ENCODE measurements at places on chromosomes 13 and 19.

DNA sequence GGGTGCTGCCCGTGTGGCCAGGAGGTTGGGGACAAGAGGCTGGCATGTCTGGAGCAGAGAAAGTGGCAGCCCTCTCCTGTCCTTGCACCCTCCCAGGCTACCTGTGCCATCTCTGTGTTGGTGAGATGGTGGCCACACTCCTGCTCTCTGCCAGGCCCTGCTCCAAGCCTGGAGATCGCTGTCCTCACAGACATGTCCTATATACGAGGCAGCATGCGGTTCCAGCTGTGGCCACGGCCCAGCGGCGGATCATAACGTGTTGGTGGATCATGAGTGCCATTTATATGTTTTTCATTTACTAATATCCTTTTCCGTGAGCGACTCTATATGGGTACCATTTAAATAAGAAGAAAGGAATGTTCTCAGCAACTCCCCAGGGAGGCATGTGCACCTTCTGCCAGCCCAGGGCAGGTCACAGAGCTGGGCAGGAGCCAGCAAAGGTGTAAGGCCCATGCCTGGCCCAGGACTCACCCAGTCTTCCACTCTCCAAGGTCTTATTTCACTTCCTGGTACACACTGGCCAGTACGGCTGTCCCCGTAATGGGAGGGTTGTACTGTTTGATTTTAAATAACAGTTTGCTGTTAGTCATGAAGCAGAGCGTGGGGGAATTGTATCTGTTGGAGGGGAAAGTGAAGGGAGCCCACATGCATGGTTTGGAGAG lies 47.2 kb upstream of the LDLR start:
- no peak for DNase-seq

DNA sequence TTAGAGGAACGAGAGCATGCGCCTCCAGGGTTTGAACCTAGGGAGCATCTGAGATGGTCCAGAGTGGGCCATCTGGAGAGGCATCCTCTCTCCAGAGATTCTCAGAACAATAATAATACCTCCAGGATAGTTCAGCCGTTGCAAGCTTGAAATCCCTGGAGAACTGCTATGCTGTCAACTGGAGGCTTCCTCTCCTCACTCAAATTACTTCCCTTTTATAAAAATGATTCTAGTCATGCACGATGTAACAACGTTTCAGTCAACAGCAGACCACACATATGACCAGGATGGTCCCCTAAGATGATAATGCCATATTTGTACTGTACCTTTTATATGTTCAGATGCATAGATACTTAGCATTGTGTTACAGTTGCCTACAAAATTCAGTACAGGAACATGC lies 108.7 kb downstream of the SHISA2 start:
- DNase-seq: no peak

DNA sequence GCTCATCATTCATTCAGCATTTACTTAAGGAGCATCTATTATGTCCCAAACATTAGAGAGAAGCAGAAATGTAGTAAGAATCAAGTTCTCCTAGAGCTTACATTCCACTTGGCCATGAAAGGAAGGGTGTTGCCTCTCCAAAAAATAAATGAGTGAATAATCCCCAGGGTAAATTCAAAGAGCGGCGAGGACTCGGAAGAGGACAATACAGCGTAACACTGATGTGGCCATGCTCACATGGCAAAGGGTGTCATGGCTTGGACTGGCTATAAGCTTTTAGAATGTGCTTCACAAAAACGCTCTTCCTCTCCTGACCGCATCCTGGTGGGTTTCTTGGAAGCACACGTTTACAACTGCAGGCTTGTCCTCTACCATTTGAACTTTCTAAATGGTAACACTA lies 290.2 kb downstream of the IRS2 start:
- no peak for DNase-seq

DNA sequence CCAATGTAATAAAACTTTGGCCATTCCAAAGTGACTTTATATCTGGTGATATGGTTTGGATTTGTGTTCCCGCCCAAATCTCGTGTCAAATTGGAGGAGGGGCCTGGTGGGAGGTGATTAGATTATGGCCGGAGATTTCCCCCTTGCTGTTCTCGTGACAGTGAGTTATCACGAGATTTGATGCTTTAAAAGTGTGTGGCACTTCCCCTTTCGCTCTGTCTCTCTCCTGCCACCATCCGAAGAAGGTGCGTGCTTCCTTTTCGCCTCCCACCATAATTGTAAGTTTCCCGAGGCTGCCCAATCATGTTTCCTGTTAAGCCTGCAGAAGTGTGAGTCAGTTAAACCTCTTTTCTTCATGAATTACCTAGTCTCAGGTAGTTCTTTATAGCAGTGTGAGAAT lies 9.3 kb upstream of the NALCN start:
- no peak for DNase-seq

DNA sequence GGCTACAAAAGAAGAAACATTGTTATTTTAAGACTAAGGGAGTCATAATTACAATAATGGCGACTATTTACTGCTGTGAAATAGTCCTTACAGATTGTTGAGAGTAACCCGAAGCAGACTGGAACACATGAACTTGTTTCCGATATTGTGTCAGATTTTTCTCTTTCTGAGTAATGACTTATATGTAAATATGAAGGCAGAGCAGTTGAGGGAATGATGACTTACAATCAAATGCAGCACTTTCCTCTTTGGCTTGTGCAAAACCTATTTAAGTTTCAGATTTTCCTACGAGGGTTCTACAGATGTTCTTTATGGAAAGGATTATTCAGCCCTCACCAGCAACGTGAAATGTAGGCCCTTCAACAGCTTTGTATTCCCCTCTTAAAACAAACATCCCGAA lies 198.6 kb downstream of the RGCC start:
- DNase-seq: peak; percentile 38

DNA sequence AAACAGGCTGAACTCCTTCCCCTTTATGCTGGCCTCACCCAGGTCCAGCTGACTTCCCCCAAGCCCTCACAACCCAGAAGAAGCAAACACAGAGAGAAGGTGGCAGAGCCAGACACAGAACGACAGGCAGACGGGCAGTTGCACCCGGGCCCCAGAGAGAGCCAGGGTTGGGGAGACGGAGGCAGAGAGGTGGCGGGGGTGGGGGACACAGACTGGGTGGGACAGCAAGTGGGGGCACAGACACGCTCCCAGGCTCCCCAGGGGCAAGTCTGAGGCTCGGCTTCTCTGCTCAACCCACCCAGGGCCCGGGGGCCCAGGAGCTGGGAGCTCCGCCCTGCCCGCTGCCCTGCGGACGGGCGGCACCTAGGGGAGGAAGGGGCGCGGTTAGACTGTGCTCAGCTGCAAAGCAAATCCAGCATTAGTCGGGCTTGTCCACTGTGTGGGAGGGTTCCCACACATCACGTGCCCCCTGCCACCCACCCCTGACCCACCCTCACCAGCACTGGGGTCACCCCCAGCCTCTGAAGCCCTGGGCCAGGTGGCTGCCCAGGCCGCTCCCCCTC lies 31.3 kb upstream of the ASF1B start:
- DNase-seq: no peak

GRCh38 chr19:8607386-8607785 lies 3.1 kb downstream of the ADAMTS10 start:
- DNase-seq: no peak

DNA sequence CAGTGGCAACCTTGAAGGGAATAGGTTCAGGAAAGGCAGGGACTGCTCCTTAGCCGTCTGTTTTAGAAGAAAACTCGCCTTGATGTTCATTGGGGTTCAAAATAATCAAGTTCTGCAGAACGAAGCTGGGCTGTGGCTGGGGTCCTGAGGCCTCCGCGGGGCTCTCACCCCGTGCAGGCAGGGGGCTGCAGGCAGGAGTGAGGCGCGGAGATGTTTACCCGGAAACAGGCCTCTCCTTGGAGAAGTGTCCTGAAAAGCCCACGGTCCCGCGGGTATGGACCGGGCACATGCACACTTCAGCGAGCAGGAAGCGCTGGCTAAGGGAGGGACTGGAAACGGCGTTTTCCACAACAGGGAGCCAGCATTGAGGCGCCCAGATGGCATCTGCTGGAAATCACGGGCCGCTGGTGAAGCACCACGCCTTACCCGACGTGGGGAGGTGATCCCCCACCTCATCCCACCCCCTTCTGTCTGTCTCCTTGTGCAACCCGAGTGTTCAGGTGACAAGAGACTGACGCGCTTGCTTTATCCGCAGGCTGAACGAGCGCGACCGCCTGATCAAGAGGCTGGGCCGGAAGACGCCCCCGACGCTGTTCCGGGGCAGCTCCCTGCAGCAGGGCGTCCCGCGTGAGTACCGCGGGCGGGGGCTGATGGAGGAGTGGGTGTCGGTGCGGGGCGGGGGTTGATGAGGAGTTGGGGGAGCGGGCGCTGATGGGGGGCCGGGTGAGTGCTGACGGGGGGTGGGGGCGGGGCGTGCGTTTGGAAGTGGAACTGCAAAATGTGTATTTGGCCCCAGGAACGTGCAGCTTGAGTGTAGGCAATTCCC lies 39.6 kb downstream of the SHISA2 start:
- peak; percentile 21 for DNase-seq

GRCh38 chr13:75657111-75657510 lies 21.0 kb downstream of the LMO7 start:
- no peak for DNase-seq

GRCh38 chr13:42140494-42140893 lies 92.0 kb downstream of the DGKH start:
- DNase-seq: no peak

DNA sequence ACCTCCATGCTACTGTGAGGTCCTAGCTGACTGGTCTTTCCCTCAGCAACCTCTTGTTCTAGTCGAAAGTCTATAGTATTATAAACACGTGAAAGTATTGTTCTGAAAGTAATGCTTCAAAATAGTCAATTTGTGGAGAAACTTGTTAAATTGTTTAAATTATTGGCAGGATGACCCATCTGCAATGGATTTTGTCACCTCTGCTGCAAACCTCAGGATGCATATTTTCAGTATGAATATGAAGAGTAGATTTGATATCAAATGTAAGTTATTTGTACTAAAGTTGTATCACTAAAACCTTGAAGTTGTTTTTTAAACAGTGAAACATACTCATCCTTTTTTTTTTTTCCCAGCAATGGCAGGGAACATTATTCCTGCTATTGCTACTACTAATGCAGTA lies 25.9 kb downstream of the UBA2 start:
- DNase-seq: no peak

GRCh38 chr13:46181840-46182490 lies at the start of gene LCP1:
LCP1 (minus strand) TSS chr13:46182177; CDS start chr13:46159662, 22,515 bp downstream.
- DNase-seq: peak; percentile 95

DNA sequence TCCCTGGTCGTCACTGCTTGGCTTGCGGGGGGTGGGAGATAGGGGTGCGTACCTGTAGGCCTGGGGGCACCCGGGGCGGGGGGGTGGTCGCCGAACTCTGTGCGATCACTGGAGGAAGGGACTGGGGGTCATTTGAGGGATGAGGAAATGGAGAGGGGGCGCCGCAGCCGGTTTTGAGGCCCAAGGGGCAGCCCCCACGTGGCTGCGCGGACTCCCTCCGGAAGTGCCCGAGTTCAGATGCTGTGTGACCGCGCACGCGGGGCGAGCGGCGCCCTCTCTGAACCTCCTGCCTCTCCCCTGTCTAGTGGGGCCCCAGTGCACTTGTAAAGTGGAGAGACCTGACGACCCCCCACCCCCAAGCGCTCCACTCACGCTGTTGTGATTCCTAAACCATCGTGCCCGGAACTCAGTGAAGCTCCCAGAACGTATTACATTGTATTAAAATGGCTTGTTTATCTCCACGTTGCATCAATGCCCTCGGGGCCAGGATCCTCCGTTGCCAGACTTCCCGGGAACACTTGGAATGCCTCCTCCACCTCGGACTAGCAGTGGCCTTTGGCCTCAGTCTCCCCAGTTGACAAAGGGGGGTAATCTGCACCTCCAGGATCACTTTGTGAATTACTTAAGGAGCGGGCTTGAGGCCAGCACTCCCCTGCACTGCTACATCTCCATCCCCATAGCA lies 3.0 kb upstream of the NANOS3 start:
- DNase-seq: no peak

GRCh38 chr13:28324181-28324789 lies 170.6 kb downstream of the FLT1 start:
- DNase-seq: peak; percentile 69

DNA sequence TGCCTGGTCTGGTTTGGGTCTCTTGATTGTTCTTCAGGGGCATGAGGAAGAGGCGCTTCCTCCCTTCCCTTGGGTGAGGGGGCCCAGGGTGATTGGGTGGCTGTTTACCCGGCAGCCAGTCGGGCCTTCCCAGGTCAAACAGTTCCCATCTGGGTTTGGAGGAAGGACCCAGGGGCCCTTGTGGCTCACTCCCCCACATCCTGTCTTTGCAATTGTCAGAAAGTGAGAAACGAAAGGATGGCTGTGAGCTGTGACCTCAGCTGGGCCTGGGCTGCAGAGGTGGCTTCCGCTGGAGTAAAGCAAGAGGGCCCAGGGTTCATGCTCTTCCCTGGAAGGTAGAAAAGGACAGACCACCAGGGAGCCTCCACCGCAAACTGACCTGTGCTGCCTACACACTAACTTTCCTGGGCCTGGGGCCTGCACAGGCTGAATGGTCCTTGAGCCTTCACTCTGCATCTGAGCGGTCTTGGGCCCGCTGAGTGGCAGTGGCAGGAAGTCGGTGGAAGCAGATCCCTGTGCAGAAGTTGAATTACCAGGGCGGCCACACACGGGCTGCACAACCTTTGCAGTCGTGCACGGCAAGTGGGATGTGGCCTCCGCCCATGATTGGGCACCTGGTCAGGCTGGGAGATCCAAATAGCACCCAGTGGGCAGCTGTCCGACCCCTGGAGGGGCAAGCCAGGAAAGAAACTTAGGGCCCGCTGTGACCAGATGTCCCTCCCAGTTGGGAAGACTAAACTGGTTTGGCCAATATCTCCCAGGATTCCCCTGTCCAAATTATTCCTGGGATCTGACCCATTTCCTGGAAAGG lies 5.3 kb upstream of the CD79A start:
- DNase-seq: peak; percentile 92

GRCh38 chr19:9981406-9982260 lies 28.7 kb downstream of the COL5A3 start:
- no peak for DNase-seq

GRCh38 chr13:74574964-74575728 lies 440.9 kb upstream of the KLF12 start:
- DNase-seq: no peak

GRCh38 chr13:67225252-67226159 lies 4.6 kb downstream of the PCDH9 start:
- DNase-seq: no peak

DNA sequence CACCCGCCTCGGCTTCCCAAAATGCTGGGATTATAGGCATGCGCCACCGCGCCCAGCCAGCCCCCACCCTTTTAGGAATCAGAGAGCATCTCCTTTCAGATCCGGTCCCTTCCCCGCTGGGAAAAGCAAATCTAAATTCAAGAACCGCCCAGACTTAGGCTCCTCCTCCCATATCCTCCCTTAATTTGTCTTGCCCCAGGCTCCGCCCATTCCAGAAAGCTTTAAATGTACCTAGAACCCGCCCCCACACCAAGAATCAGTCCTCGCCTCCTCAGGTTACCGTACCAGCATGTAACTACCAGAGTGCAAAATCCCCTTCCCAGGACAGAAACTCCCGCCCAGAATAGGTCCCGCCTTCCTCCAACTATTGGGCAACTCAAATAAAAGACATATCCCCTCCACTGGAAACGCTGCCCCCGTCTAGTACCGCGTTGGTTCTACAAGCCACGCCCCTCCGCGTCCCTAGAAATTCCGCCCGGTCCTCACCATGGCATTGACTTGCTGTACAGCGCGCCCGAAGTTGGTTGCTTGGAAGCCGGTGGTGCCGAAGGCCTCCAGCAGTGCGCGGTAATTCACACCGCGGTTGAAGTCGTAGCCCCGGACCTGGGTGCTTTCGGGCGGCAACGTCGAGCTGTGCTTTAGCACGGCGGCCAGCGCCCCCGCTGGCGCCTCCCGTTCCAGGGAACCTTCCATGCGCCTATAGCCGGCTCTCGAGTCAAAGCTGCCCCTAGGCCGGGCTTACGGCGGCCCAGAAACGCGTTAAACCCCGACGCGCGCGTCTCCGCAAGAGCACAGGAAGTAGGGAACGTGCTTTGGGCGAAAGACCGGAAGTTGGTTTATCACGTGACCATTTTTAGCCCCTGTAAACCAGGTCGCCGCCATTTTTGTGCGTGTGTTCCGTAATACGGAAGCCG lies at the start of gene DHPS:
Gene DHPS, minus strand, starts transcription at position 807 of the 914 bp plus-strand sequence. Its CDS starts 114 bp downstream, at position 693.
- DNase-seq: peak; percentile 96
